GM04503 (cell line): ENCODE measurements at places on chromosomes 5 and 9.
A peak's percentile ranks its signal among the peaks of the same experiment; 100 is the strongest.

DNA sequence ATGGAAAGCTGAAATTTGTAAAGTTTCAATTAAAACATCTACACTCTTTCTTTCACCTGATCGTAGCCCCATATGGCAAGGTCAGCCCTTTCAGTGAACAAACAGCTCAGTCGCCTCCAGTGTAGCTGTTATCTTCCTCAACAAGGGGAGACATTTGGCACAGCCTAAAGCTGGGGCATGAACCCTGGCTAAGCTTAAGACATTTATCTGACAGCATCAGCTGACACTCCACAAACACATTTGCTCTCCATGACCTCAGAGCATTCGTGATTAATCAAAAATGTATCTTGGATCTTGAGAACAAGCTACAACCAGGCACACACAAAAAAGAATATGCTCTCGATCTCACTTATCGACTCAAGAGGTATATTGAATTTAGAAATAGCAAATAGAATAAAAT lies 67.3 kb downstream of the POU5F2 start:
- DNase-seq, result no peak

GRCh38 chr5:147699496-147700088 lies 82.9 kb downstream of the JAKMIP2 start:
- DNase-seq, result no peak

- DNase-seq, result no peak
Measured at GRCh38 chr9:72855321-72855720, 97.5 kb downstream of the ALDH1A1 start.

DNA sequence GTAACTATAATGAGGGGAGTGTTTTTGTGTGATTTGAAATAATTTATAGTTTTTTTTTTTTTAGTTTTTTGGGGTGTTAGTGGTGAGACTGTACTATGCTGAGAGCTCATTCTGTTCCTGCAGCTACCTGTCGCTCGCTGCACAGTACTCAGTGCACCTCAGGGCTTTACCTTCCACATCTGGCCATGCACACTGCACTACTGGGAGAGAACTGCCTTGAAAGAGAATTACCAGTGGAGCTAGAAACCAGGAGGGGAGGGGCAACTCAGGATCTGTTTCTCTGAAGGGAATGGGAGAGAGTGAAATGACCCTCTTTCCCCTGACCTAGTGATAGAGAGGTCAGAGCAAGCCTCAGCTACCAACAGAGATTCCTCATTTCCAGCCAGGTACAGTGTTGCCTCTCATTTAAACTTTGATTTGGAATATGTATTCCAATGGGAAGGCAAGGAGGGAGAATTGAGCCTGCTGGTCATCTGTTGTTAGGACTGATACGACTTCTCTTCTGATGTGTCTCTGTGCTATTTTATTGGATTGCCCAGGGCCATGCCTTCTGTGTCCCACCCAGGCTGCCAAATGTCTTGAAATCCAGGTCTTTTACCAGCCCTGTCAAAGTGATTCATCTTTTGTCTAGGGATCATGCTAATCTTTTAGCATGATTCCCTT lies 8.9 kb downstream of the ATG10 start:
- no peak for DNase-seq

DNA sequence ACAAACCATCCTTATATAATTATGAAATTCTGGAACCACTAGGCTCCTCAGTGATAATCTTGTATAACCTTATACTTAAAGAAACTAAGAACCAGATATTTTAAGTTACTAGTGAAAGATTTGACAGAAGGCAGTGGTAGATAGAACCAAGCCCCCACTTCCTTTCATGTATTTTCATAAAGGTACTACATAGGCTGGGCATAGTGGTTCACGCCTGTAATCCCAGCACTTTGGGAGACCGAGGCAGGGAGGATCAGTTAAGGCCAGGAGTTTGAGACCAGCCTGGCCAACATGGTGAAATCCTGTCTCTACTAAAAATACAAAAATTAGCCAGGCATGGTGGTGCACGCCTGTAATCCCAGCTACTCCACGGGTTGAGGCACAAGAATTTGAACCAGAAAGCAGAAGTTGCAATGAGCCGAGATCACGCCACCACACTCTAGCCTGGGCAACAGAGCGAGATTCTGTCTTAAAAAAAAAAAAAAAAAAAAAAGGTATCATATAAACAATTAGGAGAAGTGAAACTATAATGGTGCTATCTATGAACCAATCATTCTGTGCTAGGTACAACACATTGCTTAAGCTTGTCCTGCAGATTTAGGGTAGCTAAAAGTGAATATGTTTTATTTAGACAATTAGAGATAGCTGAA lies 27.9 kb upstream of the DTWD2 start:
- no peak for DNase-seq

DNA sequence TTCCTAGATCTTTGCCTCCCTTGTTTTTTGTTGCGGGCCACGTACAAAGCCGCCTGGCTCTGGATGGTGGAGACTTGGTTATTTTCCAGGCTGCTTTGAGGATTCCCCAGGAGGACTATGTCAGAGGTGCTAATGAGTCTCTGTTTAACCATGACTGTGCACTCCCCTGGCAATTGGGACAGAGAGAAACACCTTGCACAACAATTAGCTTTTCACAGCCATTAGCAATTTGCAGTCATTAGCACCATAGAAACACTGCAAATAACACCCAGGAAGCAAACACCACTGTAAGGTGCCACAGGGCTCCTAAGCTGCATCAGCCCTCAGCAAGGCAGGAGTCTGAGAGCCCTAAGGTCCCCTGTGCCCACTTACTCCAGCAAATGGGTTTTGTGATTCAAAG lies 201.0 kb upstream of the VLDLR start:
- DNase-seq, result no peak

DNA sequence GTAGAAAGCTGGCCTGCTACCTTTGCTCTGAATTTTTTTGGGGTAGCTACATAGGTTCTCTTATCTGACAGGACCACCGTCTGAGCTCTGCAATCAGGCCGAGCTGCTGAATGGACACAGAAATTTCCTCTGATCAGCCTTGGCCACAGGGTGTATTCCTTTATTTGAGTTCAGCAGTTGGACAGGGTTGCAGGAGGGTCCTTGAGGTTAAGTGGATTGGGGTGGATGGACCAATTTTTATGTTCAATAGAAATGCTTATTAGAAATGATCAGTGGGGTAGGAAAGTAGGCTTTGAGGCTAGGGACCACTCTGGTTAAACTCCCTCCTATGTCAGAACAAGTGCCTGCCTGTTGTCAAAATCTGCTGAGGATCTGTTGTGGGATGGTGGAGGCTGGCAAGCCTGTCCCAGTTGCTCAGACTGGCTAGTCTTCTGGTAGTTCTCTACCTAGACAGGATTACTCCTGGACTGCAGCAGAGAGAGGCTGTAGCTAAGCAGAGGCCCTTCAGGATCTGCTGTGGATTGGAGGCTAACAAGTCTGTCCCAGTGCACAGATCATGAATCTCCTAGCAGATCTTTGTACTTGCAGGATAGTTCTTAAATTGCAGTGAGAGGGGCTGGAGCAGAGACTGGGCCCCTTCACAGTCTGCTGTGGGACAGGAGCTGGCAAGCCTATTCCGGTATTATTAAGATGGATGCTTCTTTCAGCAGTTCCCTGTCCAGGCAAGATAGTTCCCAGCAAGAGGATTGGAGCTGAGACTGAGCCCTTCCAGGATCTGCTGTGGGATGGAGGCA lies 18.0 kb downstream of the XRCC4 start:
- no peak for DNase-seq

GRCh38 chr9:98085944-98086343 lies 29.4 kb downstream of the NANS start:
- no peak for DNase-seq

- no peak for DNase-seq
Measured at GRCh38 chr5:138705007-138705406, 48.2 kb upstream of the CTNNA1 start.

- no peak for DNase-seq
Measured at GRCh38 chr5:63032343-63032742, 453.7 kb downstream of the LRRC70 start.

GRCh38 chr5:71782771-71783770 lies 64.0 kb downstream of the CARTPT start:
- peak; percentile 26 for DNase-seq

DNA sequence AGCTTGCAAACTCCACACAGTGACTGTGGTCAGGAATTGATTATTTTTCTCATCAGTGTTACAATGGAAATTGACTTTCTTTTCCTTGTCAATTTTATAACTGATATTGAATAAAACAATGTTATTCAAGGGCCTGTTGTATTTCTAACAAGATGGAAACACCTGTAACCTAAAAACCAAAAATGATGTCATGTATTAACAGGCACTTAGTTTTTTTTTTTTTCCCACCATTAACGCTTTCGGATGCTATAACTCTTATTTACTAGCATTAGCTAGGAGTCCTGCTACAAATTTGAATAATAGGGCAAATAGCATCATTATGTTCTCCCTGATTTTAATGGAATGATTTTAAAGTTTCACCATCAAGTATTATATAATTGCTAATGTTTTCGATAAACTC lies 30.3 kb downstream of the RNF180 start:
- no peak for DNase-seq

DNA sequence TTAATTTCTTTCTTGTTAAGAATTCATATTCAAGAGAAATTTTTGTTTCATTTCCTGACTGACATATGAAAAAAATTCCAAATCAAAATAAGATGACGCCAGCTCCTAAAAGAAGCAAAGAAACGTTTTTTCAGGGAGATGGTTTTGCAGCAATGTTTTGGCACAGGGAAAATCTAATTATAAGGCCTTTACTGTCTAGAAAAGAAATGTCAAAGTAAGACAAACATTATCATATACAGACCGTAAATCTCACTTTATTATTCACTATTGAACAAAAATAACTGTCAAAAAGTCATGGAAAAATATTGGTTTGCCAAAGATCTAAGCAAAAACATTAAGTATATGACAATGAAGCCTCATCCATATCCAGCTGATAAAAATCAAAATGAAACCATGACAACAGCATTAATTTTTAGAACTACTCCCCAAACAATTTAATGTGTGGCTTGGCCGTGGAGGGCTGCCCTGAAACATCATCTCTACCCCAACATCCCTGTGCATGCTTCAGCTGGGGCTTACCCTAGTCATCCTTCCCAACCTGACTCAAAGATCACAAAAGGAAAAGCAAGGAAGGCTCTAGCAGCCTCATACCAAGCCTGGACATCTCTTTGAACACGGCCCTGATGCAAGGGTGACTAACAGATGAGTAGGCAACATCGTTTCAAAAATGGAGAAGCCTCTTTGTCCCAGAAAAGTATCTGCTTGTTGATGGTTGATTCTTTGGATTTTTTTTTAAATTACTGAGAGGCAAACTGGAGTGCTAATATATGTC lies 95.6 kb downstream of the ARSB start:
- peak; percentile 34 for DNase-seq

DNA sequence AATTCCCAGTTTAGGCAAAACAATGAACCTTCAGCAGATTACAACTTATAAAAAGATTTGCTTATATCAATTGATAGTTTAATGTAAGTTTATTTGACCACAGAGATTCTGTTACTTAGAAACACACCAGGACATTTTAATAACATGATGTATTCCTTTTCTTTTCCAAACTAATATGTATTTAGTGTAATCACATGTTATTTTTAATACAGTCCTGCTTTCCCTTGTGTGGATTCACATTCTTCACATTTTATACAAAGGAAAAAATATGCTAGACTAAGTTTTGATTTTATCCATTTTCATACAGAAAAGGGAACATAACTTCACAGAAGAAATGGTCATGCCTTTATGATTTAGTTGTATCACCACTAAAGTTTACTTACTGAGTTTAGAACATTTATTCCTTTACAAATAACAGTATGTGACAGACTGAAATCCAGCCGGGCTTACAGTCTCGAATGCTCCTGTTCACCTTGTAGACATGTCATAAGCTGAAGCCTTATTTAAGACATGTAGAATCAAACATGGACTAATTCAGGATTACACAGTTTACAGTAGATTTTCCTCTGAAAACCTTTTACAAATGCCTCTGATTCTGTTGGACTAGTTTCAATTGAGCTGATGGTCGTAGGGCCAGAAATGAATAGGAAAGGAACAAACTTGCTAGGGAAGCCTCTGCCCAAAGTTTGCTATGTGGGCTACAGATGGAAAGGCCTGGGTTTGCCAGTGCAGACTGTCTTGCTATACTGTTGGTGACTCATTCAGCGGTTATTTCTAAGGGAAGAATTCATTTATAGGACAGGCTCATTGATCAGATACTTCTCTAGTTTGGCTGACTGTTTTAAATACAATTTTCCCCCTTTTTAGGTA lies 6.6 kb upstream of the ASPN start:
- DNase-seq, result no peak

DNA sequence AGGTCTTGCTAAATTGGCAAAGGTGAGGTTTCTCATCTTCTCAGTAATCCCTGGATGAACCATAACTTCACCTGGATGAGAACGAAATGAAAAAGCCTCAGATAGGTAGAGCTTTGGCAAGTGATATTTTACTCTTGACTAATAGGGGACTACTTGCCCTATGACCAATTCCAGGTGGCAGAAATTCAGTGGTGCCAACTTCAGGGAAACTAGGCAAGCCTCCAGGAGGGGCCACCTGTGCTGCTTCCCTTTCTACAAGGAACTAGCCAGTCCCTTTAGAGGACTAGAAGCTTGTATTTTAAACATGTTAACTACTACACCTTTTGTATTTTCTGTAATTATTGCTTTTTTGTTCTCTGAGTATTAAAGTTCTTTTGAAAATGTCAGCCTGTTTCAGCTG lies 169.0 kb upstream of the GRIA1 start:
- no peak for DNase-seq

GRCh38 chr9:117120061-117120460 lies 294.8 kb downstream of the ASTN2 start:
- DNase-seq, result no peak

DNA sequence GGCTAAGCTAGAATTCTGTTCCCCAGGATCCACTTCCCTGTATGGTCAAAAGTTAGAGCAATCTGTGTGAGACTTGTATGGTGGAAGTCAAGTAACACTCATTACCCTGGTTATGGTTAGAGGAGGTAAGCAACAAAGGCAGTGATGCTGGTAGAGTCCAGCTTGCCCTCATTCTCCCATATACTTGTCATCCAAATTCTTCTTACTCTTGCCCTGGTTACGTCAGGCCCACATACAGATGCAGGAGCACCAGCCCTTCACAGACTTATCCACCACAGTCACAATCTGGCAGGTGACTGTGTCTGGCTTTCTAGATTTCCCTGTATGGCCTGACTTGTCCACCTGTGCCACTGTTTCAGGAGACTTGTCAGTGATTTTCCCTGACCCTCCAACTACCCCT lies 35.4 kb downstream of the PGGT1B start:
- DNase-seq, result no peak

DNA sequence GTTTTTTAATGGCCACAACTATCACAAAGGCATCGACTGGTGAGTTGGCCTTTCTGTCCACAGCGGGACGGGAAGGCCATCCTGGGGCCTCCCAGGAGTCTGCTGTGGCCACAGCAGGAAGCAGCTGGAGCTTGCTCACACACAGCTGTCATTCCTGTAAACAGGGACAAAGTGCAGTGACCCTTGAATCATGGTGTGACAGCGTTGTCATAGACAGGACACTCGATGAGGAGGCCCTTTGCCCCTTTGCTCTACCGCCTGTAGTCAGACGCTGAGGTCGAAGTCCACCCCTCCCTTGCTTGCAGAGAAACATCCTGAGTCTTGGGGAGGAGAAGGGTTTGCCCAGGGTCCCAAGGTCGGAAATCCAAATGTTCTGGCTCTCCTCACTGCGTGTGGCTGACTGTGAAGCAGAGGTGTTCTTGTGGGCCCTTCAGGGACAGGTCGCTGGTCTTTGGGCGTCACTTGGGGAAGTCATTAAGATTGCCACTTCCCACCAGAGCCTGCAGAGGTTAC lies 35.1 kb downstream of the NDST1 start:
- no peak for DNase-seq

GRCh38 chr5:145780982-145781381 lies 54.2 kb downstream of the PRELID2 start:
- DNase-seq, result no peak
